ENCODE measurements at places on chromosomes 4 and X. TPM values are rescaled to one million over a fixed set of nuclear protein-coding genes. Genes with fewer than 3 reads are reported as not detected.

Gene CENPI
- 0.56 TPM for polyA plus RNA-seq

Gene HCFC1
- polyA plus RNA-seq, result 5.5 TPM

Gene NAP1L2
- 139 TPM for polyA plus RNA-seq

Gene TCEAL6
- 28.3 TPM for polyA plus RNA-seq

Gene CXCL11
- not detected for polyA plus RNA-seq

Gene ADGRL3
- polyA plus RNA-seq, result 15.0 TPM

All from Purkinje cell (primary cell).